ENCODE measurements at places on chromosomes 11 and 22.

DNA sequence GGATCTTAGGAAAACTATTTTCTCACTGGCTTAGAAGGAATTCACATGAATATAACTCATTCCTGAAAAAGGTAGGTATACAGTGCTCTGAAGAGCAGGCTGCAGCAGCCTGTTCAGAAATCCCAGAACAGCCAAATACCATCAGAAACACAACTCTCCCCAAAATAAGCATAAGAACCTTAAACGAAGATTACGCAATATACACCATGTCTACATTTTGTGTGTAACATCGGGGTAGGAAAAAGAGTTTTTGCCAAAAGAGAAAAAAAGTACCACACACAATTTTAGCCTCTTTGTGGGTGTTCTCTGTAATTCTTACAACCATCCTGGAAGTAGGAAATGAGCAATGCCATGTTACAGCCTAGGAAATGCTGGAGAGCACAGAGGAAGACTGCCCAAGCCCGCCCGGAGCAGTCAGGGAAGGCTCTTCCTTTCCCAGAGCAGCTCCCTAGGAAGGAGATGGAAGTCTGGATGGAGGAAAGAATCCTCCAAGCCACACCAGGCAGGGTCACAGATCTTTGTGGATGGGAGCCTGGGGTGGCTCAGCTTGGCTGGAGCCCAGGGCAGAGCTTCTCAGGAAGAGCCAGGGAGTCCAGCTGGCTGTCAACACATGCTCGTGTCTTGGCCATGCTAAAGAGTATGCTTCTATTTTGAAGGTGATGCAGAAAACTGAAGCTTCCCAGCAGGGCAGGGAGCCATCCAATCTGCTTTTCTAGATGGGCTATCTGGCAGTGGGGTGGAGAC is 49.7 kb upstream of the ARFGAP3 start:
- DNase-seq, result peak; percentile 53

- no peak for DNase-seq
Observed at GRCh38 chr22:40400159-40400558, 29.8 kb downstream of the SGSM3 start.

GRCh38 chr11:12546660-12547059 is 127.6 kb upstream of the TEAD1 start:
- no peak for DNase-seq

GRCh38 chr11:132855516-132855915 is 676.8 kb downstream of the OPCML start:
- DNase-seq, result no peak

- peak; percentile 72 for DNase-seq
Observed at GRCh38 chr22:17077255-17077654, 7.5 kb upstream of the IL17RA start.

GRCh38 chr11:70139785-70140410 is 61.8 kb downstream of the ANO1 start:
- DNase-seq, result no peak

GRCh38 chr11:16862726-16863125 is 124.3 kb downstream of the C11orf58 start:
- DNase-seq, result peak; percentile 20

DNA sequence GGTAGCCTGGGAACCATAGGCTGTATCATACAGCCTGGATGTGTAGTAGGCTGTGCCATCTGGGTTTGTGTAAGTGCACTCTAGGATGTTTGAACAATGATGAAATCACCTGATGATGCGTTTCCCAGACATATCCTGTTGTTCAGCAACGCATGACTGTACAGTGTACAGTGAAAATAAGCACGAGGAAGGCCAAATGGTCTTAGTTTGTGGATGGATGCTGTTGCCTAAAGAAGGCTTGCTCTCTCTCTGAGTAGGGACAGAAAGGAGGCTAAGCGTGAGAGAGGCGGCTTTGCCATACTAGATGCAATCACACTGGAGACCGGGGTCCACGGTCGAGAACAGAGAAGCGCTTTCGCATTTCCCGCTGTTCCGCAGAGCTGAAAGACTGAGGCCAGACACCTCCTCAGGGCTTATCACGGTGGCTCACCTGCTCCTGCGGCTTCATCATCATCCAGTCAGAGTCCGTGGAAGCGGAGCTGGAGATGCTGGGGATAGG is 27.6 kb upstream of the APLP2 start:
- DNase-seq, result peak; percentile 99

GRCh38 chr11:111698852-111699559 is 67.2 kb downstream of the PPP2R1B start:
- DNase-seq, result peak; percentile 91

DNA sequence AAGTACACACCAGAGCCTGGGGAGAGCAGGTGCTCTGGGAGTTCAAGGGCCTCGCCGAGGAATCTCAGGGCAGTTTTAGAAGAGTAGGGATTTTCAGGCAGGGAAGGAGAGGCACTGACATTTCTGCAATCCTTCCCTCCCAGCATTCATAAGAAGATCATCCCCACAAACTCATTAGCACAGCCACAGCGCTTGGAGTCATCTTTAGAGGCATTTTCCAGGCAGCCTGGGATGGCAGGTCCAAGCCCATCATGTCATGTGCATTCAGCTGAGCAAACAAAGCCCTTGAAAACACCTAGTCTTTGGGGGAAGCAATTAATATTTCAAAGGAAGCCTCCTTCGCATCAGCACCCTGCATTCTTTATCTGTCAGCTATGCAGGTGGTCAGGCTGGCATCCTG is 43.8 kb downstream of the MAP6 start:
- no peak for DNase-seq

DNA sequence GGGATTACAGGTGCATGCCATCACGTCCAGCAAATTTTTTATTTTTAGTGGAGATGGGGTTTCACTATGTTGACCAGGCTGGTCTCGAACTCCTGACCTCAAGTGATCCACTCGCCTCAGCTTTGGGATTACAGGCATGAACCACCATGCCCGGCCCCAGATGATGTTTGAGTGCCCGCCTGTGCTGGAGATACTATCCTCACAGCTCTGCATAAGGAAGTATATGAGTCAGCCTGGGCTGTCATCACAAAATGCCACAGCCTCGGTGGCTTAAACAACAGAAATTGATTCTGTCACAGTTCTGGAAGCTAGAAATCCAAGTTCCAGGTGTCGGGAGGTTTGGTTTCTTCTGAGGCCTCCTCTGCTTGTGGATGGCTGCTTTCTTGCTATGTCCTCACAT is 119.3 kb downstream of the OSBP2 start:
- no peak for DNase-seq

DNA sequence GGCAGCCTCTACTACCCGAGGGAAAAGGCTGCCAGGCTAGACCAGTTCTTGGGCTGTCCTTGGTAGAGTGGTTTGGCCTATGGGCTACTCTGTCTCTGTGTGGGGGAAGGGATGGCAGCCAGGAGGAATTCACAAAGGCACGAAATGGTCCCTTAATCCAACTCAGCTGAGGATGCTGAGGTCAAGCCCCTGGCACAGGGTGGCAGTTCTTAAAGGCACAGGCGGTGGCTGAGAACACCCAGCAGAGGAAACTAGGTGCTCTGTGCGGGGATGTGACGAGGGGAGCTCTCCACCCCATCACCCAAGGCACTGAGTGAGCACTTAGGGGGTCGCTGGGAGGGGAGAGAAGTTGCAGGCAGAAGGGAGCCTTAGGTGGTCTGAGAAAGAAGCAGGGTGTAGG is at the start of gene MFRP:
Gene MFRP (minus strand): TSS at position 101 of the 400 bp plus-strand sequence. CDS start 192 bp downstream, outside the sequence.
- no peak for DNase-seq

Data from fibroblast of mammary gland (primary cell).